CD4-positive, alpha-beta T cell treated with Interleukin-4 for 4 hours (primary cell): ENCODE measurements at places on chromosomes 1 and 21.

GRCh38 chr1:158951956-158952355 lies 20.6 kb downstream of the PYHIN1 start:
- no peak for DNase-seq

- no peak for DNase-seq
These were observed 41.8 kb downstream of the KIAA0040 start for GRCh38 chr1:175150596-175151319.

GRCh38 chr21:33655588-33656221 lies 13.4 kb downstream of the ITSN1 start:
- DNase-seq = no peak

GRCh38 chr21:34987501-34988072 lies 61.5 kb downstream of the RUNX1 start:
- no peak for DNase-seq

- DNase-seq = no peak
These were observed 185.5 kb upstream of the ZC3H12A start for GRCh38 chr1:37288900-37289299.

GRCh38 chr1:22709227-22709626 lies 1.4 kb upstream of the EPHB2 start:
- no peak for DNase-seq

GRCh38 chr1:179105393-179105792 lies 23.5 kb downstream of the TOR3A start:
- DNase-seq = no peak

- DNase-seq = no peak
These were observed 429 bp upstream of the DPH2 start for GRCh38 chr1:43969416-43969745.

- DNase-seq = no peak
These were observed 37.6 kb downstream of the PDE4B start for GRCh38 chr1:65830306-65830705.

- DNase-seq = no peak
These were observed 78.1 kb upstream of the B3GALT2 start for GRCh38 chr1:193264313-193265065.

DNA sequence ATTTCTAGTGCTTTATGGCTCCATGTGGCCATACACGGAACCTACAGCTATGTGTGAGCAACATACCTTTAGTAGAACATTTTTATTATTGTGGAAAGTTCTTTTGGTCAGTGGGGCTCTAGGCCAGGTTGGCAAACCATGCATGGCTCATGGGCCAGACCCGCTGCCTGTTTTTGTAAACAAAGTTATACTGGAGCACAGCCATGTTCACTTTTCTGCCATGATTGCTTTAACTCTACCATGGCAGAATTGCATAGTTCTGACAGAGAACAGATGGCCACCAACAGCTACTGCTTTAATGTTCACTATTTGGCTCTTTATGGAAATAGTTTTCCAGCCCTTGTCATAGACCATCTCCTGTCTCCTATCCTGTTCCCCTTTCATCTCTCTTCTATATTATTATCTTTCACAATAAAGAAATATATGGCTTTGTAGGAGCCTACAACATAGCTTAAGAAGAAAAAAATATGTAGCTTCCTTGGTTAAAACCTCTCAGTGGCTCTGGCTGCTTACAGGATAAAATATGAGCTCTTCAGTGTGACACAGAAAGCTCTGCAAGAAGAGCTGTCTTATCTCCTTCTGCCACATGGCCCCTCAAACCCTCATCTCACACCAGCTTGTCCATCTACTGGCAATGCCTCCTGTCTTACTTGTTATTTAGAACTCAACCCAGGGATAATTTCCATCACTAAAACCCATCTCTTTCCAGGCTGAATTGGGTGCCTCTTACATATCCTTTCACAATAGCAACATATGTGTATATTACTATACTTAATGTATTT lies 54.6 kb upstream of the RWDD3 start:
- no peak for DNase-seq

DNA sequence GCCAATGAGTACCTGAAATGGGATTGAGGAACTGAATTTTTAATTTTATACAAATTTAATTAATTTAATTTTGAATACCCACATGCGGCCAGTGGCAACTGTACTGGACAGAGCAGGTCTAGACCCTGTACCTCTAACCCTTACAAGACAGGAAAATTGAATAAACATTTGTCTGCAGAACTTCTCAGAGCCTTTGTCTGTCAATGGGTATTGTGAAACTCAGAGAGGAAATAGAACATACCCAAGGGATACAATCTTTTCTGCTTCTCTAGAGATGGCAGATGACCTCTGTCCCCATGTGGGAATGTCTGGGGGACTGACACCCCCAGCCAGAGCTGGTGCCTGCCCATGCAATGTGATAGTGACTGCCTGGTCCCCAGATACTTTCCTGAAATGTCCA lies 220.6 kb downstream of the TM2D1 start:
- no peak for DNase-seq

DNA sequence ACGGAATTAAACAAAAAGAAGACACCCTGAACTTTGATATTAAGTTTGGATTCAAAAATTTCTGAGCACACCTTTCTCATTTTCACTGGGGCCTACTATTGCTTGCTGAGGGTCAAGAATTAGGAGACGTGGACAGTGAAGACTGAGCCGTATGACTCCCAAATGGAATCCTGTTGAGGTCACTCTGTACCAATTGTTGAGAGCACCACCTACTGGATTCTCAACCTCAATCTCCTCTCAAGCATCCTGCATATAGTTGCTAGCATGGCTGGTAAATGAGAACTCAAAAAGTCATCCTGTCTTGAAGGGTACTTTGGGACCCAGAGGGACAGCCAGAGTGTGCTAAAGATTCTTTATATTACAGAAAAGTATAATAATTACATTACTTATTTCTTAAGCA lies 20.2 kb upstream of the MTR start:
- DNase-seq = no peak

- no peak for DNase-seq
These were observed 230.9 kb upstream of the IRF2BP2 start for GRCh38 chr1:234840843-234841242.

GRCh38 chr1:160069460-160070231 lies at the start of gene KCNJ10:
TSS of gene KCNJ10 (minus strand) at chr1:160070160. CDS start at chr1:160042532, 27,628 bp downstream.
- DNase-seq = no peak

GRCh38 chr1:103208844-103209243 lies 100.5 kb upstream of the COL11A1 start:
- no peak for DNase-seq

DNA sequence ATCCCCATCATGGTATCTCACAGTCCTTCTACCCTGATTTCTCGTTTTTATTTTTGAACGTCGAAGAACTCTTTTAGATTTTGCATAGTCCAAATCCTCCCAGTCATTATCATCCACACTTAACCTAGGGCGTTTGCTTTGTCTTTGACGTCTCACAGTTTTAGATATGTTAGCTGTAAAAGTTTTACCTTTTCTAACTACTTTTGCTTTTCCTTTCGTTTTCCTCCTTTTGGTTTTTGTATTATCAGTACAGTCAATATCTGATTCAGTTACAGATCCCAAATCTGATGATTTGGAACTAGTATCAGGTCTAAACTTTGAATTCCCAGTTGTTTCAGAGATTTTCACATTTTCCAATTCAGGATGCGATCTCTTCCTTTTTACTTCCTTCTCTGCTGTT lies 13.1 kb upstream of the PSMG1 start:
- DNase-seq = no peak

DNA sequence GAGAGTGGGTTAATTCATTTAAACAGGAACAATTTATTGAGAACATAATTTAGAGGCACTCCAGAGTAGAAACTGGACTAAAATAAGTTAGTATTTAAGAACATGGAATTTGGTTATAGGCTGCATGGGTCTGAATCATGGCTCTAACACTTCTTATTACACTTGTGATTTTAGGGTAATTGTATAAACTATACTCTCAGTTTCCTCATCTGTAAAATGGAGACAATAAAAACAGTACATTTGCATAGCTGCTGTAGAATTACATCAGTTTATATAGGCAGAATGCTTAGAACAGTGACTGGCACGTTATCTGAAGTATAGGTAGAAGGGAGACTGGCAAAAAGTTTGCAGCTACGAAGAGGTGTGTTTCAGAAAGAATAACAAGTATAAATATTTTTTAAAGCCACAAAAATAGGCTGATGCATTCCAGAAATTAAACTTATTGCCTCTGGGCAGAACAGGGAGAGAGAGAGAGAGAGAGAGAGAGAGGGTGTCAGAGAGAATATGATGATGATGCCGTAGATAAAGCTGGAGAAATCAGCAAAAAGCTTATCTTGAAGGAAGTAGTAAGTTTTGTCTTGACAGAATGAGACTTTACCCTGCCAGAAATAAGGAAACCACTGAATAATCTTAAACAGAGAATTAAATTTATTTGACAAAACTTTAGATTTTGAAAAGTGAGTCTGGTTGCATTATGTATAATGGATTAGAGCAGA lies 8.1 kb upstream of the OR6K3 start:
- DNase-seq = no peak

DNA sequence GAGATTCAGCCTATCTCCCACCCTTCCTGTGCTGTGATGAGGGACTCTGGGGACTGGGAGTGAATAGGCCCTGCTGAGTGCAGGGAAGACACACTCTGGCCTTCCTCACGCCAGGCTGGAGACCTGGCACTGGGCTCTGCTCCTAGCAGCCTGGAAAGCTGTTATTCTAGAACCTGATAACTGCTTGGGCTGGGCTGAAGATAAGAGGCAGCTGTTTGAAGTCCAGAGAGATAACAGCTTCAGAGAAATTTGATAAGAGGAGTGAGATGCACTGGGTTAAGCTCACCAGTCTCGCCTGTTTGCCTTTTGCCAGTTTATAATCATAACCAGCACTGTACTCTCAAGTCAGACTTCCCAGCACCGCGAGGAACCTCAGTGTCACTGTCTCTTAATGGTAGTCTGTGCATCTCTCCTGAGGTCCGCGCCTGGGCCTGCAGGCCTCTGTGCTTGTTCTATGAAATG lies 46.6 kb upstream of the GPR37L1 start:
- no peak for DNase-seq

DNA sequence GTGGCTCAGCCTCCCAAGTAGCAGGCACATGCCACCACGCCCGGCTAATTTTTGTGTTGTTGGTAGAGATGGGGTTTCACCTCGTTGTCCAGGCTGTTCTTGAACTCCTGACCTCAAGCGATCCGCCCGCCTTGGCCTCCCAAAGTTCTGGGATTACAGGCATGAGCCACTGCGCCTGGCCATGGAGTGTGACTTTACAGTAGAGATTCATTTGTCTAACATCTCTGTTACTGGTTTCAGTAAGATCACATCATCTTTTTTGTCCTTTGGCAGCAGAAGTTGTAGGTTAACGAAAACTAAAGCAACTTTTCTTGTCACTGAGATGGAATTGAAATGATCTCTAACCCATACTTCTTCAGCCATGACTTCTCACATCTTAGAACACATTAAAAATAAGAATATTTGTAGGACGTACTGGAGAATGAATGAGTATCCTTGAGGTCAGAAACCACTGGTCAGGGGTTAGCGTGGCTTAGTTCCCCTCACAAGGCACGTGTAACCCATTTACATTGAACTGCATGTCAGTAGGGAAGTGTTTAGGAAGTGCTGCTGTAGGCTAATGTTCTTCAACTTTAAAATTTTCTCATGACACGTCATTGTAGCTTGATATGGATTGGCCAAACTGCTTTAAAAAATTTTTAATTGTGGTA lies 75.9 kb downstream of the CAMTA1 start:
- no peak for DNase-seq

DNA sequence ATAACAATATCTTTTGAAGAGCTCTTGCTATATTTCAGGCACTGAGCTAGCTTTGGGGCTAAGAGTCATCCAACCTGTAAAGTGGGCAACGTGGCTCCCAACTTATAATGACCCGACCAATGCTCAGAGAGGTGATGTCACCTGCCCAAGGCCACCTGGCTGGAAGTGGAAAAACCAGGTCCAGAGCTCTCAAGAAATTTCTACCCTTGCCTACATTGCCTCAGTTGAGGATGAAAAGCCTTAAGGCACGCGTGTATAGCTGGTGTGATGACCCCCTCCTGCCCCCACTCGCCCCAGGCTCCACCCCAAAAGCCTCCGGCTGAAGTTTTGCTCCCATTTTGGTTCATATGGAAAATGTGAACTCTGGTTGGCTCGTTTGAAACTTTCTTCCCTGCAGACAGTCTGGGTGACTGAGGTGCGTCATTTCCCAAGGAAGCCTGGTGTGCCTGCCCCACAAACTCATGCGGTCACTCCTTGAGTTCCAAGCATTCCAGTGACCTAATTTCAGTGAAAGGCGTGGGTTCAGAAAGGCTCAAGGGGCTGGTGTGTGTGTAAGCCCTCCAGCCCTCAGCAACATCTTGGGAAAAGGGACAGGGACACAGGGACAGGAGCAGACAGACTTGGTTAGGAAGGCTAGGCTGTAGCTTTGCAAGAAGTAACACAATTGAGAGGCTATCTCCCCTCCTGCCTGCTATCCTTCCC lies 20.5 kb downstream of the HTR1D start:
- DNase-seq = no peak

- no peak for DNase-seq
These were observed 35.8 kb downstream of the ACOT11 start for GRCh38 chr1:54583871-54584270.

DNA sequence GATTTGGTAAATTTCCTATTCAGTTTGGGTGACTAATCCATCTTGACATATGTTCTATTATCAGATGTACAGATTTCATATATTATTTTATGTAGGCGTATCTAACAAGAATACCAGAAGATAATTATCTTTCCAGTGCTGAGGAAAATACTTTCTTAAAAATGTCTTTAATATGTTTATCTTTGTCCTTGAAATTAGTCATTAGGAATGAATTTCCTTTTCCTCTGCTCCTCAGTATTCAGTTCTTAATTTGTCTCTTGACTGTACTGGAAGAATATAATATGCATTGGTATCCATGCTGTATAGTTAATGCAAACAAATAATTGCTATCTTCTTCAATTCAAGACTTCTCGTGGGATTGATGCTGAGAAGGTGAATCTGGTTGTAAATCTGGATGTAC lies 6.6 kb downstream of the DDX20 start:
- DNase-seq = no peak

- no peak for DNase-seq
These were observed at the start of gene TMEM54 for GRCh38 chr1:32900956-32901822. TSS of gene TMEM54 (minus strand) at chr1:32901389. CDS start at chr1:32901238, 151 bp downstream.

DNA sequence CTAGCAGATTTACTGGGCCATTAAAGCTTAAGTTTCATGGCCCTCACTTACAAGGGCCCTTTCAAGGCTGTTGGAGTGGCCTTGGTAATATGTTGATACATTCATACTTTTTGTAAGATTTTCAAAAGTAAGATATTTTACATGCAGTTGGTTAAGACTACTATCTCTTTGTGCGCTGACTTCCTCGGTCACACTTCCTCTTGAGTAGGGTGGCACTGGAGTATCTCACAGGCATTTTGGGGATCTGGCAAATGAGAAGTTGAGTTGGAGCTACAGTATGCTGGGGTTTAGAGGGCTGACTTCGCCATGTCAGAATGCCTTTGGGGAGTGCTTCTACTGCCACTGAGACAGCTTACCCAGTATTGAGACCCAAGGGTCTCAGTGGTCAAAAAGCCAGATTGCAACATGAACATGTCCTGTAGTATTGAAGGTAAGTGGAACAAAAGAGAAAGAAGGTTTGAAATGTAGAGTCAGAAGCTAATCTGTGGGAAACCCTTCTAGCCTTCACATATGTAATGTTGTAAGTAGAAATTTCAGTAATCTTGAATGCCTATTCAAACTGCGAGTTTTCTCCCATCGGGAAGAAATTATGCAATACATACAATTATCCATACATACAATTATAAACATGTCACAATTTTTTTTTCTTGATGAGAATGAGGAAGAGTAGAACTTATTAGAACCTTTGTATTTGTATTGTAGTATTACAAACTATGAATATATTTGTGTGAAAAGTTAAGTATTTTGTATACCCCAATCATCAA lies 32.3 kb upstream of the RALGPS2 start:
- DNase-seq = no peak

- DNase-seq = peak; percentile 64
These were observed 46.3 kb downstream of the UMODL1 start for GRCh38 chr21:42117229-42117966.

GRCh38 chr1:87968197-87968955 lies 639.7 kb downstream of the LMO4 start:
- no peak for DNase-seq
